ENCODE measurements at places on chromosomes 3 and 15.

DNA sequence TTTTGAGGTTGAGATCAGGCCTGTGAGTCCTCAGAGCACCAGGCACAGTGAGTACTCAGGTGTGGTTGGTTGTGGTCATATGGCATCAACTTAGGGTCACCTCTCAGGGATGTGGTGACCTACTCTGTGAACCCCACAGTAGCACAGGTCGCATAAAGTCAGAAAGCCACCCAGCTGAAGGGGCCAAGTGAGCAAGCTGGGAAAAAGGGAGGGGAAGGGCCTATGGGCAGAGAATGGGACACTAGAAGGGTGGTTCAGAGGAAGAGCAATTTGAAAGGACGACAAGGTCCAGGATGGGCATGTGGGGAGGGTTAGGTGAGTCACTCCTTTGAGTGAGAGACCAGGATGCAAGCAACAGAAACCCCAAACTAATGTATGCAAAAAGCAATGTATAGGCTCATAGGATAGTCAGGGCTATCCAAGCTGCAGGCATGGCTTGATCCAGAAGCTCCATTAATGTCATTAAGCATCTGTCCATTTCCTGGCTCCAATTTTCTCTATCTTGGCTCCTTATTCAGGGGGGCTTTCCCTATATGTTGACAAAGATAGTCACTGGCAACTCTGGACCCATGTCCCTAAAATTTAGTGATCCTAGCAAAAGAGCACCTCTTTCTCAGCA, 33.5 kb downstream of the HMCES start:
- no peak for DNase-seq

GRCh38 chr3:46593979-46594378, 18.3 kb upstream of the FAM240A start:
- no peak for DNase-seq

DNA sequence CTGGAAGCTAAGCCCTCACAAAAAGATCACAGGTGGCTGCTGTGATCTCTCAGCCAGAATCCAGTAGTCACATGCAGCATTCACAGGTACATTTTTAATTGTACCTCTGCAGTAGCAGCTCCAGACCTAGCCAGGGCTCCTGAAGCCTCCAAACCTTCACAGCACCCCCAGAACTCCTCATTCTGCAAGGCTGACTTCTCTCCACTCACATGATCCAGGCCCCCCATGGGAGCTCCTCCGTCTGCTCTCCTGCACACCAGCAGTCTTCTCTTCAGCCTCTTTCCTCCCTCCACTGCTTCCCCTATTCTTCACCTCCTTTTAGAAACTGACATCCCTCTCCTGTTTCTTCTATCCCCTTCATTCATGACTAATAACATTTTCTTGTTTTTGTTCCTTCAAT, 13.2 kb upstream of the CPEB1 start:
- no peak for DNase-seq

GRCh38 chr3:134590766-134591165, 60.1 kb downstream of the KY start:
- no peak for DNase-seq

GRCh38 chr3:49665822-49666519, 8.2 kb upstream of the APEH start:
- DNase-seq: no peak

GRCh38 chr3:150172356-150172755, 201.7 kb upstream of the PFN2 start:
- no peak for DNase-seq

DNA sequence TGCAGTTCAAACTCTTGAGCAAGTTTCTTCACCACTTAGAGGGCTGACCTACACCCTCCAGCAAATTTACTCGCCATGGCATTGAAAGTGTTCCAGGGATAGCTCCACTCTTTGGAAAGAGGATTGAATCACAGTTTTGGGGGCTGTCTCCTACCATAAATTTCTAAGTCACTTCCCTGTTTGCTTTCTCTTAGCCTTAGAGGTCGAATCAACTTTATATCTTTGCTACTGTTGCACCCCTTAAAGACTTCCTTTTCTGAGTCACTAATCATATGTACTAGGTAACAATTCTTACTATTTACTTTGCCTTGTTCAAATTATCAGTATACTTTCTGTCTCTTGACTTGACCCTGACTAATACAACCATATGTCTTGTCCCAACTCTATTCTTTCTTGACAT, 1151.8 kb upstream of the ALCAM start:
- DNase-seq: no peak

- no peak for DNase-seq
Measured at GRCh38 chr3:184741798-184742675, 30.2 kb upstream of the MAGEF1 start.

DNA sequence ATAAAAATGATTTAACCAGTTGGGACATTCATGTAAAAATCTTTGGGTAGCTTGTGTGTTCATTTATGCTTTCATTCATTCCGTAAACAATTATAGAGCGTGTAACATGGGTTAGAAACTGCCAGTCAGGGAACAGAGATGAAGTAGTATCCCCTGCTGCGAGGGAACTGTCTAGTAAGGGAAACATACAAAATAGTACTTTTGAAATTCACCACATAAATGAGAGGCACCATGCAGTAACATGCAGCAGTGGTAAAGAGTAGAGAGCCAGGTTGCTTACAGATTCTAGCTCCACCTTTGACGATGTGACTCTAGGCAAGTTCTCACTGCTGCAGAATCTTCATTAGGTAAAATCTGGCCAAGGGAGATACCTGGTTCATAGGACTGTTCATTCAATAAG, 938 bp downstream of the DZIP3 start:
- DNase-seq: no peak

DNA sequence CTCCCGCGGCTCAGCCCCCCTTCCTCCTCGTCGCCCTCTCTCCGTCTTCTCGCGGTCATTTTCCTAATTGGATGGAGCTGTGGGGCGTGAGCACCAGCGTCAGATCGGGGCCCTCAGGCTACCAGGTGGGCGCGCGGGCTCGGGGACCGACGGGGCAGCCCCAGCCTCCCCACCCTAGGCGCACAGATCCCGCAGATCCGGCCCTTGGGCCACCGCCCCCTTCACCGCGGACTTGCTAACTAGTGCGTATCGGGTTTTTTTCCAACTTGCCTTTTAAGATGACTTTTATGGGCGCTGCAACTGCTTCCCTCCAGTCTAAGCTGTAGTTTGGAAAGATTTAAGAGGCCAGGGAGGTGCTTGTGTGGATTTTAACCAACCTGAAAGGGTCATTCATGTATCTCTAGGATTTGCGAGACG, 1.3 kb downstream of the ZNF710 start:
- peak; percentile 38 for DNase-seq

- no peak for DNase-seq
Measured at GRCh38 chr3:11956781-11957180, 47.4 kb upstream of the SYN2 start.

GRCh38 chr15:56082263-56082761, 88.9 kb upstream of the NEDD4 start:
- DNase-seq: no peak

DNA sequence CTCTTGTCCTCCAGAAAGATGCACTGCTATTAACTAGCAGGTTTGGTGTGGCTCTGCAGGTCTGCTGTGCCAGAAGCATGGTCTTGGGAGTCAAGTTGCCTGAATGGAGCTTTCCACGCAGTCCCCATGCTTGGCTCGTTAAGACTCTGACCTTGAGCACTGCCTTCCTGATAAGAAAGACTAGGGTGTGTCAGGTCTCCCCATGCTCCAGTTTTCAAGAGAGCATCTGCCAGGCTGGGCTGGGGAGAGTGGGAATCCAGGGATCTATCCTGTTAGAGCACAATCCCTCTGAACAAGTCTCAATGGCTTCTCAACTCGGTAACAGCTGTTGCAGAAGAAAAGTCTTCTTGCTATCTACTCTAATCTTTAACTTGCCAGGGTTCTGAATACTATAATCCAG, 98.2 kb downstream of the TJP1 start:
- no peak for DNase-seq

DNA sequence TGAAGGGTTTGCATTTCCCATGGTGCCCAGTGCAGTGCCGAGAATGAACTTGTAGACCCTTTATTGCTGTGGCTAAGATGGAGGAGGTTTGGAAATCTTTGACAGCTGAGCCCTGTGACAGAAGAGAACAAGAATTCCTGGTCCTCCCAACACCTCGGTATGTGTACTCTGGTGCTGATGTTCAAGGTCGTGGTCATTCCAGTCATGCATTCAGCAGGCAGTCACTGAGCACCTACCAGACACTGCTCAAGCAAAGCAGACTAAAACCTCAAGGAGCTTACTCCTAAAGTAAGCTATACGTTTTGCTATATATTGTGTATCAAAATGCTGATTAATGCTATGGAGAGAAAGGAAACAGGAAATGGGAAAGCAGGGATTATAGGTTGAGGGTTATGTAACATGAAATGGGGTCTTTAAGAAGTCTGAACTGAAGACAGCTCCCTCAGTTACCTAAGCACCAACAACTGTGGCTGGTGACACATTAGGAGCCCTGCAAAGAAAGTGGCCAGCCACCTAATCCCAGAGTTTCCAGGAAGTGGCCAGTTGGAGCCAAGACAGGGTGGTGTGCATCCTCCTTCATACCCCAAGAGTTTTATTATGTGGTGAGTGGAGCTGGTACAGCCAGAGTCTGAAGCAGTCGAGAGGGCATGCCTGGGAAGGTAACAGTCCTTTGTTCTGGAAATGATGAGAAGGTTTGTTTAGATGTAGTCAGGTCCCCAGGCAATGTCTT, 65.0 kb downstream of the CCNL1 start:
- no peak for DNase-seq

- DNase-seq: peak; percentile 63
Measured at GRCh38 chr3:106333911-106334618, 465.3 kb upstream of the CBLB start.

- DNase-seq: no peak
Measured at GRCh38 chr3:195250473-195251251, 20.3 kb downstream of the XXYLT1 start.

DNA sequence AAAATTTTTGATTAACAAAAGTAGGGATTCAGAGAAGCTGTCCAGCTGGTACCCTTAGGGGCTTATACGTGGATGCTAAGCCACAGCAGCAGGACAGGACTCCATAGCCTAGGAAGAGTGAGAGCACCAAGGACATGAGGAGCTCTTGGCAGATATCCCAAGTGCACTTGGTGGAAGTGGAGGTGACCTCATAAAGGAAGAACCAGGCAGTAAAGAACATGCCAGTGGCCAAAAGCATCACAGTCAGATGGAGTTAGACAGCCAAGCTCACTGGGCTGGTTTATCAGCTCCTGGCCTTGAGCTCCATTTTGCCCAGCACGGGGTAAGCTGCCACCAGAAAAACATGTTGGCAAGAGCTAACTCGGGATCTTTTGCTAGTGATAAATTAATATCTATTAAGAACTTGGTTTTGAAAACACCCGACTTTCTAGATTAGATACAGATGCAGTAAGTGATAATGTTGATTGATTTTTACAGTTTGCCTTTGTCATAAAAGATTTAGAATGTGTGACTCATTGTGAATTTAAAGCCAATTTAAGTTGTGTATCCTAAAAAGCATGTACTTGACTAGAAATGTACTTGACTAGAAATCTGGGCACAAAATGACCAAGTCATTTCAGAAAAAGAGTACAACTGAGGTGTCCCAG, 108.0 kb downstream of the CMSS1 start:
- no peak for DNase-seq

DNA sequence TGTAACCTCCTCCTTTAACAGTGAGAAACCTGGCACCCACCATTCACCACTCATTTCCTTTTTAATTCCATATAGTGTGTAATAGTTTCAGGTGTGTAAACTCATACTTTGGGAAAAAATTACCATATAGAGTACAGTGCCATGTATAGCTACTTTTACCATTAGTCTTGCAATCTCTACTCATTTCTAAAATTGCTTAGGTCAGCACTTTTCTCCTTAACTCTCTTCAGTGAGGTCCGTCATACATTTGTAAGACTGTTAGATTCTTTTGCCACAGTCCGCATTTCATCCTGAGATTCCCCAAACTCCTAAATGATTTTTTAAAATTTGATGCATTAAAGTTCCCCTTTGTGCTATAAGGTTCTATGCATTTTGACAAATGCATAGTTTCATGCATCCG, 238.3 kb upstream of the ATP10A start:
- DNase-seq: no peak

GRCh38 chr3:127200086-127200691, 7.3 kb downstream of the PRR23E start:
- no peak for DNase-seq

DNA sequence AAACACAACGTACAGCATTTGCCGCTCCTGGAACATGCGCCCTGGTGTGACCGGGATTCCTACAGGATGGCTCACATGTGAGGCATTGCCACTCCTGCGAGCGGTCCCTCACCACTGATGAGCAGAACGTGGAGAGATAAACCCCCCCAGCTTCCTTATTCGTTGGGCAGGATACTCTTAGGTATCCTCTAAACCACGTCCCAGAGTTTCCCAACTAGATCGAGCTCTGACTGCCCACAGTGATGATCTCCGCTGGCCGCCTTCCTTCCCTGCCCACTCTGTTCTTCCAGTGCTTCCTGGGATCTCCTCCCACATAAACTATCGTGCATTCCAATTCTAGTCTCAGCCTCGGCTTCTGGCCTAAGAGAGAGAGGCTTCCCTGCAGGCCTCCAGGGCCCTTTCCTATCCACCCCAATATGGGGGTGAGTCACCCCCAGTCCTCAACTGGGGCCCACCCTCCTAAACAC, 91.8 kb downstream of the TOP2B start:
- DNase-seq: no peak

GRCh38 chr3:66561367-66561766, 60.5 kb upstream of the LRIG1 start:
- DNase-seq: no peak

GRCh38 chr15:30990446-30991254, 778 bp downstream of the MTMR10 start:
- no peak for DNase-seq

DNA sequence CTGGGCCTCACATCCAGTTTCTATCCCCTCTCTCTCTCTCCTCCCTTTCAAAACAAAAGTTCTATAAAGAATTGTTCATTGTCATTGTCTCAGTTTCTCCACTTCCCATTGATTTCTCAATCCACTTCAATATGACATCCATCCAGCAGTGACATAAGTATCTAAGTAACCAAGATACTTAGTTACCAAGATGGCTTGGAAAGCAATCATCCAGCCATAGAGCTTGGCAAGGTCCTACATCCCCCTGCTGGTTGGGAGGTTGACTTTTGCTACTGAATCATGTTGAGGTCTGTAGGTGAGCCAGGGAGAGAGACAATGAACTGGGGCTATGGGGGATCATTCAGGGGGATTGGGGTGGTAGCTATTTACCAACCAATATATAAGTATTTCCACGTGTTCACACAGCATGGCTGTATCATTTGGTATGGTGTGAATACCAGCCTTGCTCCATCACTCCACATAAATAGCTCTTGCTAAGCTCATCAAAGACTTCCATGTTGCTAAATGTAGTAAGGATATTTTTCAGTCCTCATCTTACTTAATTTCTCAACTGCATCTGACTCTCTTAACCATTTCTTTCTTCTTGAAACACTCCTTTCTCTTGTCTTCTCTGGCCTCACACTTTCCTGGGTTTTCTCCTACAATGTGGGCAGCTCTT, 58.8 kb upstream of the NTRK3 start:
- no peak for DNase-seq

GRCh38 chr3:127572186-127572585, 18.3 kb downstream of the TPRA1 start:
- DNase-seq: no peak

DNA sequence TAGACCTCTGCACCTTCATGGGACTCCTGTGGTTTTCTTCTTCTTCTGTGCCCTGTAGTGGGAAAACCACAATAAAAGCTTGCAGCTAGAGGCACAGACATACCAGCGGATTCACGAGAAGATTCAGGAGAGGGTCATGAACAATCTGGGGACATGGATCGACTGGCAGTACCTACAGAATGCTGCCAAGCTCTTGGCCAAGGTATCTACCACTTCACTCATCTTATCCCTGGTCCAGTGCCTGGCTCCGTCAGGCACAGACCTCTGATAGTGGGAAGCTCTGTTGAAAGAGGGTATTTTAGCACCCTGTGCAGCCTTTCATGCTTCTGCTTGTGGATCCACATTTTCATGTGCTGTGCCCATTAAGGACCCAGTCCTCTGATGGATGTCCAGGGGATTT, 9.7 kb upstream of the P4HTM start:
- no peak for DNase-seq

Measured in stimulated activated naive CD4-positive, alpha-beta T cell treated with Interleukin-2 at 50 U/mL for 16 hours (primary cell).